Nephron progenitor cell (in vitro differentiated cells): ENCODE measurements at places on chromosomes 5 and 9.

GRCh38 chr9:34275811-34276210, 53.3 kb downstream of the KIF24 start:
- H3K36me3 ChIP-seq, result peaks cover 8% of the 10 kb centered on the region
- no peak for DNase-seq
- H3K4me3 ChIP-seq, result no peak overlapping the region
- H3K27ac ChIP-seq, result no peak overlapping the region
- peaks cover 29% of the 10 kb centered on the region for H3K4me1 ChIP-seq

DNA sequence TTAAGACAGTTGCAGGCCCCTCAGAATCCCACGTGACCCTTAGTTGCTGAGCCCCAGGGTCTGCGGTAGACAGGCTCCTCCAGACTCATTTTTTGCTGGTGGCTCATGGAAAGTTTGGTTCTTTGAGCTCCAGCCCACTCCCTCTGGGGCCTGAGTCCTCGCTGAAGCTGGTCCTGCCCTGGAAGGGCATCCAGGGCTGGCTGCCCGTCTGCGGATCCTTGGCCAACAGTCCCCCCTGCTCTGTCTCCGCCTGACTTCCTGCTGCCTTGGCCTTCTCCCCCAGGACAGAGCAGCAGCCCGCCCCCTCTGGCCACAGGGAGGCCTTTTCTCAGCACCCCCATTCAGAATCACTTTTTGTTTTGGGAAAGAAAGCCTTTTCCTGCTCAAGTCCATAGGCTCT, 24.4 kb downstream of the SLC6A7 start:
- no peak overlapping the region for H3K27ac ChIP-seq
- no peak overlapping the region for H3K4me3 ChIP-seq
- peaks cover 55% of the 10 kb centered on the region for H3K4me1 ChIP-seq
- no peak for DNase-seq

DNA sequence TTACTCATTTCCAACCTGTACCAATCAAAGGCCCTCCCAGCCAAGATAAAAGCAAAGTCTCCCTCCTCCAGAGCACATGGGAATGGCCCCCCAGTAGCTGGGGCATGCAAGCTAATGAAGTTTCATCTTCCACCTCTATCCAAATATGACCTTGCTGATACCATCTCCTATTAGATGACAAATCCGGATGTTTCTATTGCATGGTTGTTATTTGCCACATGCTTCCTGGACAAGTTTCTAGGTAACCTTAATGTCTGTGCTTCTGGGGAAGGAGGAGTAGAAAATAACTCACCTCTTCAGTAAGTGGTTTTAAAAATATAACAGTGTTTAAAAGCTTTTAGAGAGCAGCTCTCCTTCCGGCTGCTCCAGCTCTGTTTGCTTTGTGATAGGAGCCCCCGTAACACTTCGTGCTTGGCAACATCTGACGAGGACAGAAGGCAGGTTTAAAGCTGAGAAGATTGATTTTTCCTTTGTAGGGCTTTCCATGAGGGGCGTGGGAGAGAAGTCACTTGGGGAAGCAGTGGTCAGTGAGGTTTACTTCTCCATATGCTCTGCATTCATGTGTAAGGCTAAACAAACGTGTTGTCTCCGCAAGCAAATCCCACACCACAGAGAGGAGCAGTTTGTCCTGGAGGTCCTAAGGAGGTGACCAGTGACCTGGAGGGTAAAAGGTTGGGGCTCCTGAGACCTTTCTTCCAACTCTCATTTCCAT, 40.3 kb upstream of the GLRX start:
- H3K27me3 ChIP-seq, result peaks cover 13% of the 10 kb centered on the region
- no peaks in the 10 kb centered on the region for H3K36me3 ChIP-seq
- peaks cover 80% of the 10 kb centered on the region for H3K4me1 ChIP-seq
- H3K4me3 ChIP-seq, result peak overlapping the region; percentile 20
- H3K27ac ChIP-seq, result peak overlapping the region; percentile 98

- peaks cover 33% of the 10 kb centered on the region for H3K36me3 ChIP-seq
- DNase-seq, result no peak
- peaks cover 2% of the 10 kb centered on the region for H3K27me3 ChIP-seq
- H3K4me1 ChIP-seq, result peaks cover 13% of the 10 kb centered on the region
- no peak overlapping the region for H3K4me3 ChIP-seq
These were observed 102.2 kb downstream of the MAP1B start for GRCh38 chr5:72209147-72210115.

DNA sequence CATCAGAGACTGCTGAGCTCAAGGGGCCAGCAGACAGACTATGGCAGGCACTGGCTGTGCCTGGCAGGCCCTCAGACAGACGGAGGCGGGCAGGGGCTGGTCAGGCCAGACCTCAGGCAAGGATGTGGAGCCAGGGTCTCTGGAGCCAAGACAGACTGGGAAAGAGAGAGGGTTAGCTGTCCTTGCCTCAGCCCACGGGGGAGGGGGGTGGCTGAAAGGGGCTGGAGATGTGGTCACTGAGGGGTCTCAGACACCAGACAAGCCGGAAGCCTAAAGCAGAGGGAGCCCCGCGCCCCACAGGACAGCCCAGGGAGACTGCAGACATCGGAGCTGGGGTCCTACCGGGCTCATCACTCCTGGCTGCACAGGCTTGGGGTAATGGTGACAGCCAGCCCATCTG, 141.2 kb upstream of the FOXD4L5 start:
- no peak overlapping the region for H3K4me3 ChIP-seq
- peaks cover 5% of the 10 kb centered on the region for H3K27me3 ChIP-seq
- peaks cover 14% of the 10 kb centered on the region for H3K36me3 ChIP-seq
- H3K4me1 ChIP-seq, result no peaks in the 10 kb centered on the region

DNA sequence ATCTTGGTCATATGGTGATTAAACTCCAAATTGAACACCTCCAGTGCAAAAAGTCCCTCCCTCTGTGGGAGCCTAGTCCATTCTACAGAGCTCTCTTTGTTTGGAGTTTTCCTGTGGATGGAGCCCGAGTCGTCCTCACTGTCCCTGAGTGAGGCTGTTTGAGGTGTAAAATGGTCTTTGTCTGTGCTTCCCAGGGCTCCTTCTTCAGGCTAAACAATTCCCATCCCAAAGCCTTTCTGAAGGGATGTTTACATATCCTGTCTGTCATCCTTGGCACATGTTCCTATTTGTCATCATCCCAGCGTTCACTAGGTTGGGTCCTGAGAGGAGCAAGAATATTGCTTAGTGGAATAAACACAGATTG, 68.9 kb downstream of the COL27A1 start:
- H3K27ac ChIP-seq, result no peak overlapping the region
- peaks cover 49% of the 10 kb centered on the region for H3K4me1 ChIP-seq
- no peaks in the 10 kb centered on the region for H3K27me3 ChIP-seq
- DNase-seq, result no peak

DNA sequence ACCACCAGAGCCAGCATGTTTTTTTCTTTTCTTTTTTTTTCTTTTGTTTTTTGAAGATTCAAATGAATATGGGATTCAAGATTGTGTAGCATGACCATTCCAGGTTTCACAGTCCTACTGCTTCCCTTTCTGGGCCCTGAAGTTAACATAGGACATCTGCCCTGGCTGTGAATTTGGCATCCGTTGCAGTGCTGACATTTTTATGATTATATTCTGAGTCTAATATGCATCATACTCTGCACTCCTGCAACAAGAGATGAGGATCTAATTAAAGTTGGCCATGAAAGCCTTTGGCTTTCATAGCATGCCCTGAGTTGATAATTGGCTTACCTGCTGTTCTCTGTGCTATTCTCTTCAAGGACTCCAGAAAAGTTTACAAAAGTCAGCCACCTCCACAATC, 29.8 kb downstream of the C5orf22 start:
- H3K27ac ChIP-seq, result no peak overlapping the region
- no peaks in the 10 kb centered on the region for H3K4me1 ChIP-seq
- H3K36me3 ChIP-seq, result peaks cover 21% of the 10 kb centered on the region
- no peak overlapping the region for H3K4me3 ChIP-seq
- peaks cover 12% of the 10 kb centered on the region for H3K27me3 ChIP-seq

DNA sequence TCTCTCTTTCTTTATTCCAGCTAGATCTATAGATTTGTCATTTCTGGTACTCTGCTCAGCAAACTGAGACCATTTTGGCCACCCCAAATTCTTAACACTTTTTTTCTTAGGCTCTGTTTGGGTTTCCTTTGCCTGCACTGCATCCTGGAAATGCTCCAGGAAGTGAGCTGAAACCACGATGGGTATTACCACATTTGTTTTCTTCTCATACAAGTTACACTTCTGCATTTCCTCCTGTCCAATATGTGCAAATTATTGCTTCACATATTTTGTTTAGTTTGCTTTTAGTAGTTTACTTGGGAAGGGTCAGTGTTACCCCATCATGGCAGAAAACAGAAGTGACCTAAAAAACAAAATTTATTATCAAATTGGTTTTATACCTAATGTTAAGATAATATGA, 498.6 kb upstream of the GRIN3A start:
- peaks cover 22% of the 10 kb centered on the region for H3K4me1 ChIP-seq
- H3K4me3 ChIP-seq, result no peak overlapping the region
- no peaks in the 10 kb centered on the region for H3K36me3 ChIP-seq

- no peaks in the 10 kb centered on the region for H3K4me1 ChIP-seq
- peaks cover 35% of the 10 kb centered on the region for H3K36me3 ChIP-seq
- DNase-seq, result no peak
- H3K27me3 ChIP-seq, result no peaks in the 10 kb centered on the region
These were observed 47.8 kb downstream of the KDM4C start for GRCh38 chr9:6805532-6805931.

DNA sequence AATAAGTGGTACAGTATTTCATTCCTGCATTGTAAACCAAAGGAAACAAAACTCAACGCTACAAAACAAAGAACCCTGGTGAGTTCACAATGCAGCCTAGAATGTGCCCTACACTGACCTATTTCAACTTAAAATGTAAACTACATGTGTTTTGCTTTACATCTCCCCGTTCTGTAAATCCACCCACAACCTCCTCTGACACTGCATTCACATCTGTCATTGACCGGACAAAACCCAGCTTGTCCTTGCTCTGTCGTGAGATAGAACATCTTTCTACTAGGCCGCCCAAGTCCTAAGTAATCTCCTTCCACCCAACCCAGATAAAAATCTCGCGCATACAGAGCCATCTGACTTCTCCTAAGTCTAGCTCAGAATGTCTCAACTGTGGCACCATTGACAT, 6.1 kb upstream of the VLDLR start:
- DNase-seq, result no peak
- no peak overlapping the region for H3K27ac ChIP-seq
- no peaks in the 10 kb centered on the region for H3K36me3 ChIP-seq
- peaks cover 8% of the 10 kb centered on the region for H3K4me1 ChIP-seq
- H3K4me3 ChIP-seq, result no peak overlapping the region

- H3K4me3 ChIP-seq, result no peak overlapping the region
- no peak for DNase-seq
- H3K36me3 ChIP-seq, result peaks cover 9% of the 10 kb centered on the region
- H3K27me3 ChIP-seq, result peaks cover 6% of the 10 kb centered on the region
- H3K27ac ChIP-seq, result no peak overlapping the region
These were observed 24.1 kb downstream of the SLC1A3 start for GRCh38 chr5:36630201-36631145.

DNA sequence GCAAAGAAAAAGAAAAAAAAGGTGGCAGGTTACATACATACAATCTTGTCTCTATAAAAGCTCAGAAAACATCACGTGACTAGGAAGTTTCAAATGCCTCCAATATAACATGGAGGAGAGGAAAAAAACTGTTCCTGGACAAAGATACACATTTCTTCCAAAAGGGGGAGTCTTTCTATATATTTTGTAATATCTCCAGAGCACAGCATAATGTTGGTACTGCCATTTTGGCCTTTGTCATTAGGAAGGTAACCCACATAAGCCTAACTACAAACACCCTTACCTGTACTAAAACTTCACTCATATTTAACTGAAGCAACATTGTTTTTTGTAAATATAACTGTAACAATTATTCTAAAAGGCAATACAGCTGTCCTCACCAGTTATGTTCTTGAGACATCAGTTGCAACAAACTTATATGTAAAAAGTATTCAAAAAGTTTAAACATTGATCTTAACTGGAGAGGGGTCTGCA, 1.2 kb upstream of the BTF3 start:
- no peak for DNase-seq
- H3K27me3 ChIP-seq, result peaks cover 7% of the 10 kb centered on the region
- H3K27ac ChIP-seq, result no peak overlapping the region
- peaks cover 28% of the 10 kb centered on the region for H3K36me3 ChIP-seq

- peaks cover 3% of the 10 kb centered on the region for H3K27me3 ChIP-seq
- no peak overlapping the region for H3K27ac ChIP-seq
- no peak for DNase-seq
- H3K4me3 ChIP-seq, result no peak overlapping the region
These were observed 229.1 kb downstream of the SEMA5A start for GRCh38 chr5:9316733-9317132.

DNA sequence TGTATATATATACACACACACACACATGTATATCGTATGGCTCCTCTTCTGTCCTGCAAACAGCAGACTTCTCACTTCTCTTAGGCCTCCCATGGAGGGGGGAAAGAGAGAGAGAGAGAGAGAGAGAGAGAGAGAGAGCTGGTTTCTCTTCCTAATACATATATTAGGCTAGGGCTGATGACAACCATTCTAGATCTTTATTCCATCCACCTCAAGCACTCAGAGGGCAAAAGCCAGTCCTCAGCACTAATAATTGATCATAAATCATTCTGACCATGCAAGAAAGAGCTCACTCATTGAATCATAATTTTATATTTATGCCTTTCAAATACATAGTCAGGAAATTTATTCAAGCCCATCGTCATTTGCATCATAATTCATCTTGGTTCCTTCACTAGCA, 47.0 kb downstream of the CFAP90 start:
- H3K4me1 ChIP-seq, result no peaks in the 10 kb centered on the region
- H3K27me3 ChIP-seq, result no peaks in the 10 kb centered on the region
- H3K27ac ChIP-seq, result no peak overlapping the region
- no peak for DNase-seq

- H3K27me3 ChIP-seq, result no peaks in the 10 kb centered on the region
- no peaks in the 10 kb centered on the region for H3K4me1 ChIP-seq
- H3K4me3 ChIP-seq, result no peak overlapping the region
- DNase-seq, result no peak
- H3K36me3 ChIP-seq, result no peaks in the 10 kb centered on the region
These were observed 164.7 kb downstream of the ADAMTSL1 start for GRCh38 chr9:18638371-18639249.

- no peak overlapping the region for H3K27ac ChIP-seq
- peaks cover 21% of the 10 kb centered on the region for H3K4me1 ChIP-seq
- H3K27me3 ChIP-seq, result peaks cover 3% of the 10 kb centered on the region
- no peak for DNase-seq
- H3K4me3 ChIP-seq, result no peak overlapping the region
These were observed 80.6 kb downstream of the RAD23B start for GRCh38 chr9:107363516-107364152.

GRCh38 chr9:134676886-134677285, 35.3 kb downstream of the COL5A1 start:
- no peak for DNase-seq
- peaks cover 38% of the 10 kb centered on the region for H3K4me1 ChIP-seq
- H3K27ac ChIP-seq, result no peak overlapping the region
- H3K4me3 ChIP-seq, result no peak overlapping the region
- peaks cover 2% of the 10 kb centered on the region for H3K27me3 ChIP-seq
